ENCODE measurements at places on chromosomes 6 and 20. TPM values are rescaled to one million over a fixed set of nuclear protein-coding genes. Genes with fewer than 3 reads are reported as not detected.

CLVS2 gene
- 0.07 TPM for total RNA-seq

ASIP gene
- total RNA-seq = not detected

PTCHD4 gene
- total RNA-seq = 0.07 TPM

PSORS1C1 gene
- 5.7 TPM for total RNA-seq

CALHM5 gene
- 0.10 TPM for total RNA-seq

ZNF337 gene
- total RNA-seq = 17.9 TPM

NKX2-2 gene
- total RNA-seq = not detected

TAAR6 gene
- not detected for total RNA-seq

ULBP3 gene
- total RNA-seq = 4.0 TPM

DDAH2 gene
- total RNA-seq = 30.0 TPM

MAPK13 gene
- 0.92 TPM for total RNA-seq

SLC29A1 gene
- 50.8 TPM for total RNA-seq

XKR7 gene
- 0.02 TPM for total RNA-seq

NR2E1 gene
- not detected for total RNA-seq

BPIFB4 gene
- total RNA-seq = not detected

Data from A549 treated with DMSO at 1 μM for 4 hours (cell line).